ENCODE measurements at places on chromosomes 2 and 18. TPM values are rescaled to one million over a fixed set of nuclear protein-coding genes. Genes with fewer than 3 reads are reported as not detected.

The CABYR gene
- not detected for polyA plus RNA-seq

The TDRD15 gene
- polyA plus RNA-seq, result not detected

GRCh38 chr2:73908689-73909652, 16.2 kb downstream of the ACTG2 start:
- no peak for DNase-seq

DNA sequence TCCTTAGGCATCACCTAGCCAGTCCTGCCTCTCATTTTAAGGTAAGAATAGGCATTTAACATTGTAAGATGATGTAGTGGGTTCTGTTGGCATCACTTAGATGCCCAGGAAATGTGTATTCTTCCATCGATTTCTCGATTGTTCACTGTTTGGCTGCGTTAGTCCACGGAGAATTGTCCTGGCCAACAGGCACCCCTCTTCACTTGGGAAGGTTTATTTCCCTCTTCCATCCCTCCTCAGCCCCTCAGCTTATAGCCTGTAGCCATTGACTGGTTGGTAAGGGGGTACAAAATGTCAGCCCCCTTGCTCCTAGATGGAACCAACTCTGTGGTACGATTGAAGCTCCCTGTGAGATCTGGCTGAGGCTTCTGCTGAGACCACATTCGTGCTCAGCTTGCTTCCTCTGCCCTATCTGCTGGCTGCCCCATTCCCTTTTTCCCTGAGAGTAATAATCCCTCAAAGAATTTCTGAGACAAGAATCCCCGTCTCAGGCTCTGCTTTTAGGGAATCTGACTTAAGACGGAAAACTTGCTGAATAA, 43.4 kb downstream of the PLEKHA3 start:
- DNase-seq, result no peak

- DNase-seq, result no peak
Measured at GRCh38 chr2:68214381-68214780, 38.0 kb downstream of the PPP3R1 start.

DNA sequence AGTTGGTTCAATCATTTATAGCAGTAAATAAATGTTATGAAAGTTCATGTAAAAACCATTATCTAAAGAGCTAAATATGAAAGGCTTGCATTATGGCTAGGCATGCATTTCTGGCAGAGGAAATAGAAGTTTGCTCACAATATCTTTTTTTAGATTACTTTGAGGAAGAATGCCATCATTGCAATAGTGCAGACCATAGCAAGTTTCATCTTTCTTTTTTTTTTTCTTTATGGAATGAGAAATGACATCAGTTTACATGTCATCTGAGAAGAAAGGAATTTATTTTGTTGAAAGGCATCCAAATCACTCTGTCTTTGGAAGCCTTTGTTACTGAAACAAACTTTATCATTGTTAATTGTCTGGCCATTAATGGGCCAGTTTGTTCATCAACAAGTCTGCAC, 74.5 kb upstream of the NCKAP5 start:
- DNase-seq, result no peak

DNA sequence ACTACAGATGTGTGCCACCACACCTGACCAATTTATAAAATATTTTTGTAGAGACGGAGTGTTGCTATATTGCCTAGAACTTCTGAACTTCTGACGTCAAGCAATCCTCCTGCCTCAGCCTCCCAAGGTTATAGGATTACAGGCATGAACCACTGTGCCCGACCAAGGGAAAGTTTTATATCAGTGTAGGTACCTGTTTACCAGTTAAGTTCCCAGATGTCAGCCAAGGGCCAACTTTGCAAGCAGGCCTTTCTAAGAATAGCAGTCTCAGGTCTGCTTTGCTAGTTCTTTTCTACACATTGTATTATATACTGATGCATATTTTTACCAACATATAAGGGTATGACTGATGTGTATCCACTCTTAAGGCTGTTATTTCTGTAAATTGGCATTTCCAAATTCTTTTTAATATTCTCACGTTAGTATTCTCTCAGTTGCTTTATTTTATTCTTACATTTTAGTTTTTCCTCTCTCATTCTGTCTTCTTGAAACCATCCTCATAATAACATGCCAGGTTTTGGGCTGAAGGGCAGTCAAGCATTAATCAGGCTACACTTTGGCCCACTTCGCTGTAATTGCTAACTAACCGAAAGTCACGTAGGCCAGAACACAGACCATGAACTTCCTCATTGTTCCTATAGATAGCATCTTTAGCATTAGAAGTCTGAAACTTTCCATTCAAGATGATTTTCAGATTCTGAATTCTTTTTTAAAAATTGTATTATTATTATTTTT, 25.0 kb upstream of the CXXC1 start:
- DNase-seq, result no peak

DNA sequence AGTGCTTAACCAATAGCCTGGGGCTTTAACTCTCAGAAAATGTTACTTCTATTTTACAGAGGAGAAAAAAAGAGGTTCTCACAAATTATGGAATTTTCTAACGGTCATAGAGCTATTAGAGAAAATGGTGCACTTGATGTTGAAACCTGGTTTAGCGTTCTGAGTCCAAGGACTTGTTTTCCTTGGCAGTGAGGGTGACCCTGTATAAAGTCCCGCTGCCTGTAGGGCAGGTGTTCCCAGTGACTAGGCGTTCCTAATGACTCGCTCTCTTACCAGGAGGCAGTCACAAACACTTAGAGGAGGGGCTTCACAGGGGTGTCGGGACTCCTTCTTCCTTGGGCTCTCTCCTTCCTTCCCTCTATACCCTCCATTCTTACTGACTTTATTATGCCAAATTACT, 175.8 kb downstream of the ACTR3 start:
- DNase-seq, result no peak

- no peak for DNase-seq
Measured at GRCh38 chr18:61076986-61077385, 256.2 kb upstream of the CDH20 start.

DNA sequence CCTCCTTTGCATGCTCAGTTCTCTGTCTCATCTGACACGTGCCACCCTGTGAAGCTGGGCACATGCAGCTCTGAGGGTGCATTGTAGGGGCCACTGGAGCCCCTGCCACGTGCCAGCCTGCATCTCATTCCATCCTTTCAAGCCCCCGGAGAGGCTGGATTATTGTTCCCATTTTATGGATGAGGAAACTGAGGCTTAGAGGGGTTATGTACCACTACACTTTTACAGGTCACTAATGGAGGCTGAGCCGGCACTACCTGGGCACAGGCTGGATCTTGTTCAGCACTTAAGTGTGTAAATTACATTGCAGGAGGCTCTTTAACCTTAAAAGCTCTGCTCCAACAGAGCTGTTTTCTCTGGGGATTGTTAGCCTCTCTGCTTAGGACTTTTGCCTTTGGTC, 47.5 kb downstream of the KCNIP3 start:
- DNase-seq, result no peak

Data from muscle of arm (tissue), 14 donors.